ENCODE measurements at places on chromosomes 11 and 22.
A peak's percentile ranks its signal among the peaks of the same experiment; 100 is the strongest.

DNA sequence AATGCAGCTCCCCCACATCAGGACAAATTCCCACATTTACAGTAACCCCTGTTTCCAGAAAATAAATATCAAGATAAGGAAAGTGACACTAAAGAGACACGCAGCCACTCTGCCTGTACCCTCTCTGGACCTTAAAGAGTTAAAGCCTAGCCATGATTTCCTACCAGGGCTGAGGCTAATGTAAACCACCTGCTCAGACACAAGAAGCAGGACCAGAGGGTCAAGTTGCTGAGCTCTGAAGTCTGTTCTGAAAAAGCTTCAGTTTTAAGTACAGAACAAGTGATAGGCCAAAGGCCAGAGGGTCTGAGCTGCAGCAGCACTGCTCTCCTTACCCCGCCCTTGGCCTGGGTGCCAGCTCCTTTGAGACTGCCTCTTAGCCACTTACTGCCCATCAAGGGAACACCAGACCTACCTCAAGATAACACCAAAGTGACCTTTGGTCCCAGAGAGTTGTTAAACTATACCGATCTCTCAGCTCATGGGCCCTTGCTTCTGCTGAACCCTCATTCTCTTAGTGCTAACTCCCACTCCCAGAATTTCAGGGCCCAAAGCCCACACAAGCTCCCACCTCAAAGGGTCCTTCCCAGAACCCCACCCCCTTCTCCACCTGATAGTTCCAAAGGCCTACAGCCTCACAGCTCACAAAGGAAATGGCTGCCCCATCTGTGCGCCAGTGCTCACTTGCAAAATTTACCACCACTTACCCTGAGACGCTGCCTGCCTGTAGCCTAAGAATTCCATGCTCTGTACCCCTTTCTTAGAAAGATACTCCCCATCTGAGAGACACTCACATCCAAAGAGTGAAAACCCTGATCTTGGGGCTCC lies 40.5 kb downstream of the IL18BP start:
- peak; percentile 23 for DNase-seq

DNA sequence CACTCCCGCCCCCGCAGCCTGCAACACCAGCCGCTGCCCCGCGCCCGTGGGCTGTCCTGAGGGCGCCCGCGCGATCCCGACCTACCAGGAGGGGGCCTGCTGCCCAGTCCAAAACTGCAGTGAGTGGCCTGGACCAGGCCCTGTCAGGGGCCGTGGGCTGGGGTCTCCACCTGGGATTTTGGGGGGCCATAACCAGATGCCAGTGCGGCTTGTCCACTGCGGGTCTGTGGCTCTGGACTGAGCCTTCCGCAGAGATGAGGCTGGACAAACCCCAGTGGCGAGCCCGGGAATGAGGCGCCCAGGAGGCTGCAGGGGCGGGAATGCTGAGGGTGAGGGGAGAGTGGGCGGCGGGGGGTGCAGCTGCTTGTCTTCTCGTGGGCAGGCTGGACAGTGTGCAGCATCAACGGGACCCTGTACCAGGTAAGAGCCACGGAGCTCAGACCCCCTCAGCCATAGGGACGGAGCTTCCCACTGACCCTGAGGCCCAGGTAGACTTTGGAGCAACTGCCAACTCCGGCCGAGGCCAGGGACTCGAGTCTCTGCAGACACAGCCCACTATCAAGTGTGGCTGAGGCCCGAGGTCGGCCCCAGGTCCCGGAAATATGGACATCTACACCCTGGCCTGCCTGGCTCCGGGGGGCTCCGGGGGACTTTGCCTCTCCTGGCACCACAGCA lies 24.8 kb upstream of the MUC5B start:
- DNase-seq: no peak

GRCh38 chr11:47270331-47271271 lies 668 bp downstream of the MADD start:
- DNase-seq: peak; percentile 63

DNA sequence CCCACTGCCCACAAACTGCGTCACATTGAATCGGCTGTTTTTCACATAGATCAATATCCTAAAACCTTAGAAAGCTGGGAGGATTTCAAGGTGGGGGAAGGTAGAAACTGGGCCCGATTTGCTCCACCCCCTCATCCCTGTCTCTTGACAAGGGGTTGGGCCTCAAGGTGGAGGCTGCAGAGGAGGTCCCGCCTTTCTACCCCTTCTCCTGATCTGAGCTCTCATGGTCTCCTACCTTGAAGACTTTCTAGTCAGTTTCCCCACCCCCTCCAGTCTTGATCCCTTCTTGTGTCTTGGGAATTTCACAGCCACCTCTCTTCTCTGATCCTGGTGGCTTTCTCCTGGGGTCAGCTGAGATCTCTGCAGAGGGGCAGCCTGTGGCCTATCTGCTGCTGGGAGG lies 4.5 kb upstream of the STARD10 start:
- no peak for DNase-seq

GRCh38 chr11:100578831-100579311 lies 108.2 kb upstream of the ARHGAP42 start:
- DNase-seq: peak; percentile 59

- no peak for DNase-seq
These were observed 18.2 kb upstream of the CCDC34 start for GRCh38 chr11:27381238-27381666.

GRCh38 chr11:84438565-84438964 lies 1152.4 kb upstream of the CCDC90B start:
- DNase-seq: no peak

DNA sequence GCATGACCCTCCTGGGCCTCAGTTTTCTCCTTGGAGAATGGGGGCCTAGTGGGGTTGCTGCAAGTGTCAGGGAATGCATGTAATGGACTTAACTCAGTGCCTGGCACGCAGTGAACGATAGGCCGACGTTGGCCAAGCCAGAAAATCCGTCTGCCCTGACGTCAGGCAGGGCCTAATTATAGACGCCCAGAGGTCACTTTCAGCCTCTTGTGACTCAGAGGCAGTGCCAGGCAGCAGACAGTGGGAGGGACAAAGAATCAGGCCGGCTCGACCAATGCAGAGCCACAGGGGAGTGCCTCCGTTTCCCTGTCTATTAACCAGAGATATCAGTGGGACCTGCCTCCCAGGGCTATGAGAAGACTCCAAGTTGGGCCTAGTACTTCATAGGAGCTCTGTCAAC lies 115.0 kb downstream of the MN1 start:
- no peak for DNase-seq

GRCh38 chr11:79335681-79336080 lies 105.1 kb downstream of the TENM4 start:
- DNase-seq: no peak

GRCh38 chr11:58286249-58286648 lies 18.2 kb upstream of the OR10W1 start:
- no peak for DNase-seq

DNA sequence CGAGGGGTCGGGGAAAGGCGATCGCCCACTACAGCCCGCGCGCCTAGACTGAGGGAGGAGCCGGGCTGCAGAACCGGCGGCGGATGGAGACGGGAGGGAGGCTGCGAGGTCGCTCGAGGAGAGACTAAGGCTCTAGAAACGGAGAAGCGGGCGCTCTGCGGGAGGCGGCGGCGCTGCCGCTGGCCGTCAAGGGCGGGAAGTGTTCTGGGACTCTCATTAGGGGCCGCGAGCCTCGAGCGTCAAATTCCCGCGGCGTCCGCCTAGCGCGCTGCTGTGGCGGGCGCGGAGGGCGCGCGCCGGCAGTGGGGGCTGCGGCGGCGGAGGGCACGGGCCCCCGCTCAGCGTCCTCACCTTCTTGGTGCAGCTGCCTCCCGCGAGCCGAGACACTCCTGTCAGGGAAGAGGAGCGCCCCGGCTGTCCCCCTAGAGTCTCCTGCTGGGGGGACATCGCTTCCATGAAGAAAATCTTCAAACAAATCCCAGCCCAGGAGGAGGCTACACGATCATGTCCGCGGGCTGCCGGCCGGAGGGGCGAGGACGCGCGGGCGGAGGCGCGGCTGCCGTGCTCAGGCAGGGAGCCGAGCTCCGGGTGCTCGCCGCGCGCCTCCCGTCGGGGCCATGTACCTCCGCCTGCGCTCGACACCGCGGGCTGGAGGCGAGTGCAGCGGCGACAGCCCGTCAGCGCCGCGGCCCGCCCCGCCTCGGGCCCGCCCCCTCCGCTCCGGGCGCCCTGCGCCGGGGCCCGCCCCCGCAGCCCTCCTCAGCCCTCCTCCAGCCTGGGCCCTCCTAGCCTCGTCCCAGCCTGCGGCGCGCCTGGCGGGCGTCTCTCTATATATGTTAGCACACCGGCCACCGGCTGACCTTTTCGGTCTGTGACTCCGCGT lies at the start of gene ARHGAP20:
TSS of gene ARHGAP20 (minus strand) at position 662 of the 883 bp plus-strand sequence. CDS start at position 456, 206 bp downstream.
- DNase-seq: peak; percentile 77

DNA sequence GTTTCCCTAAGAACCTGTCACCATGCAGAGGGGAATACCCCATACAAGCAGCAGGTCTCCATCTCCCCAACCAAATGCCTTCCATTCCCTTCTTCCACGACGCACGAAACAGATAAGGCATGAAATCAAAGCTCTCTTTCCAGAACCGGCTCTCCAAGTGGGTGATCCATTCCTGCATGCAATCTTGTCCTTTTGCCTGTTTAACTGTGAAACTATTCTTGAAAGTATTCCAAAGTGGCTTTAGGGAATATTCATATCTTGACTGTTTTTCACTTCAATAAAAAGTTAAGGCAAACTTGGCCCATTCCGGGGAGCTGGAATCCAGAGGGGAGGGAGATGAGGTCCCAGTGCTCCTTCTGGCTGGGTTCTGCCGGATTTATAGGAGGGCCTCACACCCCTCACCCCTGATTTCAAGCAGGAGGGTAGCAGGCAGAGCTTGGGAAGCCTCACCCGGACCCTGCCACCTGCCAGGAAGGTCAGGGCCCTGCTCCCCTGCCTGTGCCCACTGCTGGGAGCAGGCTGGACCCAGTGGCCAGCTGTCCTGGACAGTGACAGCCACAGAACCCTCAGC lies 60.9 kb downstream of the SCGB1A1 start:
- peak; percentile 39 for DNase-seq

DNA sequence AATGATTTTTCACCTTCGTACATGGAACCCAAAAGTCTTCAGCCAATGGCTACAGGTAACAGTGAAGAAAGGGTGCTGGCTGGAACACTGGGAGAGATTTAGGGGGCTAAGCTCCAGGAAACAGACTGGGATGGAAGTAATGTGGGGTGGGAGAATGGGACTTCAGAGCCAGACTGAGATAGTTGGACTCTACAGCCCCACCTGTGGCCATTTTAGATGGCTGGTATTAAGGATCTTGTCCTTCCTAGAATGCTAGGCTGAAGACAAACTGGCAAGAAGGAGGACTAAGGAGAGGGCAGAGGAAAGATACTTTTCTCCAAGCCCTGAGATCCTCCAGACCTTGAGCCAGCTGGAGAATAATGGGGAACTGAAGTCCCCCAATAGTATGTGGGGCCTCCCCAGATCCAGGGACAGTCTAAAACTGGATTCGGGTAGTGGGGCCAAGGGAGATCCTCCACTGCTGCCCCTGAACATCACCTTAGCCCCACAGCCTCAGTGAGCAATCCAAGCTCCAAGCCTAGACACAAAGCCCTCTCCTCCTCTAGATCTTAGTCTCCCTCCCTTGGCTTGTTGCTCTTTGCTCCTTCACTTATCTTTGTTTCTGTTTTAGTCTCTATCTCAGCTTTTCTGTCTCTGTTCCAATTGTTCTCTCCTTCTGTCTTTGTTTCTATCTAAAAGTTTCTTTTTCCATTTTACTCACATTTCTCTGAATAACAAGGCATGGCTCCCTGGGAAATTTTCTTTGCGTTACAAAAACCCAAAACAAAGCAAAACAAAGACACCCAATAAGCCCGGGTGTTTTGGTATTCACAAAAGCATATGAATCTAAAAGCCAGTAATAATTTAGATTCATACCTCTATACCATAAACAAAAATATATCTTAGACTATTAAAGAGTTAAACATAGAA lies 16.2 kb upstream of the RRAS2 start:
- DNase-seq: no peak

- DNase-seq: no peak
These were observed 96.2 kb downstream of the RASSF10 start for GRCh38 chr11:13105237-13105844.

DNA sequence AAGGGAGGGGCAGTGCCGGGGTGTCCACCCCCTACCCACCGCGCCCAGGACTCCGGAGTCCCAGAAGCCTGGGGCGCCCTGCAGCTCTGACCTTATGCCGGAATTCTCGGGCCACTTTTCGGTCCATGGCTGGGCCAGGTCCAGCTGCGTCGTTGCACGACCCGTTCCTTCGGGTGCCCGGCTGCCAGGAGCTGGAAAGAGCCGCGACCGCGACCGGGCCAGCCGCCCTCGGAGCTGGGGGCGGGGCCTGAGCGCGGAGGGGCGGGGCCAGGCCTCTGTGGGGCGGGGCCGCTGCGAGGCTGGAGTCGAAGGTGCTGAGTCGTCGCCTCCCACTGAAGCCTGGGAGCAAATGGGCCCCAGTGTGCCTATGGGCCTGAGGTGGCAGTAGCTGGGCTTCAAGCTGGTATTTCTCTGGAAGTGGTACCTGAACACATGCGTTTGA lies at the start of gene USH1C:
TSS of gene USH1C (minus strand) at position 236 of the 442 bp plus-strand sequence. CDS start at position 127, 109 bp downstream.
- no peak for DNase-seq

- DNase-seq: no peak
These were observed 12.6 kb downstream of the SOX10 start for GRCh38 chr22:37971475-37972434.

DNA sequence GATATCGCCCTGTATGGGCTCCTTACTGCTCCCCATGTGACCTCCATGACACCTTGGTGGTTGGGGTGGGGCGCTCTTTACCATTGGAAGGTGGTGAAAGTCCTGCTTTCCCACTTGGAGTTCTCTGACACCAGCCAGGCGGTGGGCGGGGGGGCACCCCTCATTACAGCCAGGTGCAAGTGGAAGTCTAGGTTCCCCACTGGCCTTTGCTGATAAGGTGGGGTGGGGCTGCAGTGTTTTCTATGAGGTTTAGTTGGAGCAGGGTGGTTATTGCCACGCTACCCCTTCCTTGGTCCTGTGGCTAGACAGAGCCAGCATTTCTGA lies 5.5 kb upstream of the SLC37A2 start:
- no peak for DNase-seq

- DNase-seq: no peak
These were observed 64.8 kb upstream of the SPON1 start for GRCh38 chr11:13897646-13898276.

GRCh38 chr11:94401773-94402265 lies 600 bp upstream of the GPR83 start:
- no peak for DNase-seq

GRCh38 chr22:23553924-23554870 lies 25.9 kb downstream of the IGLL1 start:
- DNase-seq: no peak

All from fibroblast of skin of right biceps (primary cell).